ENCODE measurements at places on chromosomes 6 and 20.
A peak's percentile ranks its signal among the peaks of the same experiment; 100 is the strongest.

DNA sequence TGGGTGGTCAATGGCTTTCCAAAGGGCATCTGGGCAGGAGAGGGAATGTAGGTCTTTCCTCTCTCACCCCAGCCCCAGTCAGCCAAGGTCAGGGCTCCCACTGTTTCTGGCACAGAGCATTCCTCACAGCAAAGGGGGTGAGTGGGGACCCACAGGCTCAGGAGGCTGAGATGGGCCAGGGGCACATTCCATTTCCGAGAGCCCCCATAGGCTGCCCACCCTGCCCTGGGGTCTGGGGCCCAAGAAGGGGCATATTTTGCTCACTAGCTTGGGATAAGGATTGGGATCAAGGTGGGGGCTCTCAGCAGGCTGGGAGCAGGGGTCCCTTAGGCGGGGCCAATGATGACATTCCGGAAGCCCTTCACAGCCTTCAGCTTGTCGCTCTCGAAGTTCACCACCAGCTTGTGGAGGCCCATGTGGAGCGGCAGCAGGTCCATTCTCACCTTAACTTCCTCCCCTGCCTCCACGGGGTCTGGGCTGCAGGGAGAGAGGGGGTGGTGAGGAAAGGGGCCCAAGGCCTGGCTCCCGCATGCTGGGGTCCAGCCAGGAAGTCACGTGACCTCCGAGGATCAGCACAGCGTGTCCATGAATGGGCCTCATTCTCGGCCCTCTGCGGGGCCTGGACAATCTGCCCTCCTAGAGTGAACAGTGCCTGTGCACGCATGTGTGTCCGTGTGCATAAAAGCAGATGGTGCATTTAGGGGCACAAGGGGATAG lies 35.0 kb downstream of the TGM2 start:
- DNase-seq, result no peak

DNA sequence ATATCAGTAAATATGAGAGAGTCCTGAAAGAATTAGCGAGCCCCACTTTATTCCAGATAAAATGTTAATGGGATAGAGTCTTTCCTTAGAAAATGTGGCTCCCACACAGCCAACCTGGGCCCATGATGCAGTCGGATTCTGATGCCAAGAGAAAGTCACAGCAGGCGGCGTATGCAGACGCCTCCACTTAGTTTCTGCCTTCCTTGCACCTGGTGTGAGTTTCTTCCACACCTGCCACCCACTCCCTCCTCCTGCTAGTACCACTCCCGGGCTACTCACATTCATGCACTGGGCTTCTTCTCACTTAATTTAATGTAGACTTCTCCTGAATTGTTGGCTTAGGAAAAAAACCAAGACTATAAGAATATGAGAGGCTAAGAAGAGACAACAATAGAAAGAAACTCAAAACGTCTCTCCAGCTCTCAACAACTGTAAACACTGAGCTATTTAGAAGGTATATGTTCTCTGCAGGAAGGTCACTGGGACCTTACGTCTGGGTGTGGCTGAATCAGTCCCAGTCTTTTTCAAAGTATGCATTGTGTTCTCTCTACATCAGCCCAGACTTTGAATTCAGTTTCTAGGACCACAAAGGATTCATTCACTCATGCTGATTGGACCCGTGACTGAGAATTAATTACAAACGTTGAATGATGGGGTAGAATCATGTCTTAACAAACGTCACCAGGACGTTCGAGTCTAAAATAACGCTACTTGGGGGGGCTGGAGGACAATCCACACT lies 70.4 kb downstream of the GCNT2 start:
- no peak for DNase-seq

- DNase-seq, result no peak
Observed at GRCh38 chr6:128070406-128070805, 169.5 kb upstream of the THEMIS start.

GRCh38 chr6:164290101-164290500 lies 875.6 kb downstream of the QKI start:
- DNase-seq, result no peak

DNA sequence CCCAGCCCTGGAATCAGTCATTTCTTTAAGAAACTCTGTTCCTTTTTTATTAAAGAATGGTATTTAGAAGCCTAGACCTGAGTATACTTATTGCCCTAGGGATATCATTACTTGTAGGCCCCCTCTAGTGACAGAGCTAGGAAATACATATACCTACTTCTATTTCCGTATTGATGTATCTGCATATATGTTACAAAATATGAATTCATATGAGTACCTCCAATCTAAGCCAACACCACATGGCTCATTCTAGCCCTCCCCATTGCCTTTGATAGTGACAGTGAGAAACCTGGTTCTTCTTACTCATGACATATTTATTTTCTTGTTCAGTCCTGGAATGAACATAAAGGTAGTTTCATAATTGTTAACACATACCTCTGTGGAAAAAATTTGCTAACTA lies 137.2 kb downstream of the FARS2 start:
- DNase-seq, result peak; percentile 3

GRCh38 chr6:116877743-116878142 lies 701 bp downstream of the RFX6 start:
- DNase-seq, result no peak

DNA sequence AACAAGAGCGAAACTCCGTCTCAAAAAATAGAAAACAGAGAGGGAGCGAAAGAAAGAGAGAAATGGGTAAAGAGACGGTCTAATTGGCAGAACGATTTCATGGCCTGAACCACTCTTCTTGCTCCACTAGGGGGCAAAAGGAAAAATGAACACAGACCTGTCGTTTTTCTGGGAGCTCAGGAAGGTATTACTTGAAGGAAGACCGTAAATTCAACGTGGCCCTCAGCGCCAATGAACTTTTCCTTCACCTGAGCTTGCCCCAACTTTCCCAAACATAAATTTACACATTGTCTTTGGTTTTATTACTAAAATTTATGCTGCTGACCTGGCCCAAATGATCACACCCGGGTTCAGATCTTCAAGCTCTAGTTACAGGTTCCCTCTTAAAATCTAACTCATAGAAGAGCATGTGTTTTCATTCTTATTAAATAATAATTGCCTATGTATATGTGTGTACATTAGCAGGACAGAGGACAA lies 67.3 kb downstream of the ATP9A start:
- DNase-seq, result no peak

DNA sequence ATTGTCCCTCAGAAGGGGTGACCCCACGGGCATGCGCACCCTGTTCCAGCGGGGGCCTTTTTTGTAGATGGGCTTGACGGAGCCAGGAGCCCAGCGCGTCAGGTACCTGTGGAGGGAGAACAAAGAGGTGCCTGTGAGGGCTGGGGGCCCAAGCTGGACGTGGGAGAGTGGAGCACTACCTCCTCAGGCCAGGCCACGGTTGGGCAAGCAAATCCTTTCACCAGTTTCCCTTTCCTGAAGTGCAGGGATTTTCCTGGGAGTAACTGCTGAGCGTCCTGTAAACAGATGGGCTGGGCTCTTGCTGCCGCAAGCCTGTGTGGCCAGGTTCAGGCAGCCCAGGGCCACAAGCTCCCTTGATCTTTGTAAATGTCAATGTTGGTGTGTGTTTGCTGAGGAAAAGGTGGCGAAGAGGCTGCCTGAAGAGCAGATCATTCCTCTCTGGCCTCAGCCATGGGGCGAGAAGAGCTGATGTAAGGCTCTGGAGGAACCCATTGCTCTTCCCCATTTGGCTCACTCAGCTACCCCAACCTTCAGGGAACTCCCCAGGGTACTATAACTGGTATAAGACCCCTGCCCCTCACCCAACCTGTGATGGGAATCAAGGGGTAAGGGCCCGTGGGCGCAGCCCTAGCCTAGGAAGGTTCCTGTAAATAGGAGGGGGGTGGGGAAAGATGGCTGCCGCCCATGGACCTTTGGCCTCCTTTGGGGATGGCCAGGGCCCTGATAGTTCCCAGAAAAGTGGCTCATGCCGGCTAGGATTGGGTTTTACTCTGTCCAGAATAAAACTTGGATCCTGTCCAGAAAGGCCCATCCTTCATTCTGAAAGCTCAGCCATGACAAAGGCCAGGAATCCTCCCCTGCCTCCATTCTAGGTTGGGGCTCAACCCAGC lies 15.5 kb downstream of the MRPS18A start:
- DNase-seq, result no peak

DNA sequence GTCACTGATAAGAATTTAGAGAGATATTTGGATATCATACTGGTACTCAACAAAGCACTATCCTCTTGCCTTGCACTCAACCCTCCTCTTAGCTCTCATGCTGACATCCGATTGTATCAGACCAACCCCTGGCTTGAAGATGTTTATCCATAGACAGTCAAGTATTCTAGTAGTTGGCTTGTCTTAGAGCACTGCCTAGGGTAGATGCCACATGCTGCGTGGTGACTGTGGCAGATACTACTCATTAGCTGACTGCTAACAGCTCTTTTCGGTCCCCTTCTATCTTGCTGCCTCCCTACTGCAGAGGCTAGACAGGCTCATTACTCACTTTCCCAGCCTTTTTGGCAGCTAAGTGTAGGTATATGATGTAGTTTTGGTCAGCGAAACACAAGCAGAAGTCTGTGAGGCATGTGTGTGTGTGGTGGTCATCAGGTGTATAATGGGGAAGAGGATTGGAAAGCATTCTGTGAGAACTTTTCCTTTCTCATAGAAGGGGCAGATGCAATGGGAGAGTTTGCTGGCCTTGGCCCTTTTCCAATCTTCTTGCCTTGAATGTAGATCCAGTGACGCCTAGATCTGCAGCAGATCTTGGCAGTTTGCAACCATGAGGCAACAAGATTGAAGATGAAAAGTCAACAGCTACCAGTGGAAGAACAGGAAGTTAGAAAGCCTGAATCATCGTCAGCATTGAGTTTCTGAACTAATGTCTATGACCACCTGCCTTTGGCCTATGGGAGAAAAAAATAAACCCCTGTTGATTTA lies 4.4 kb upstream of the IFNGR1 start:
- no peak for DNase-seq

- no peak for DNase-seq
Observed at GRCh38 chr6:158226655-158227512, 58.7 kb downstream of the GTF2H5 start.

DNA sequence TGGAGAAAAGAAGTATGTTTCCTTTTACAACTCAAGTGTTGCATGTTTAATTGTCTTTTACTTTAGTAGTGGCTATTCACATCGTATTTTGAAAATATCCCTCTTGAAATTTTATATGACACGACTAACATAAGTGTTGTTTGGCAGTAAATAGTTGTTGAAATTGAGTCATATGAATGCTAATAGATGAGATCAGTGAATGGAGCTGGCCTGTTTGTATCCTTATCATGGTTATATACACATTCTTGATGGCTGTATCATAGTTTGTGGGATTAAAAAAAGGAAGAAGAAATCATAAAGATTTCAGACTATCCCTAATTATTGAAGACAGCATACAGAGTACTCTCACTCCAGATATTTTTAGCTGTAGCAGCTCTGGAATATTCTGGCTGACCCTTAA lies 8.2 kb upstream of the RAE1 start:
- no peak for DNase-seq

- no peak for DNase-seq
Observed at GRCh38 chr6:3407840-3408239, 49.0 kb downstream of the SLC22A23 start.

DNA sequence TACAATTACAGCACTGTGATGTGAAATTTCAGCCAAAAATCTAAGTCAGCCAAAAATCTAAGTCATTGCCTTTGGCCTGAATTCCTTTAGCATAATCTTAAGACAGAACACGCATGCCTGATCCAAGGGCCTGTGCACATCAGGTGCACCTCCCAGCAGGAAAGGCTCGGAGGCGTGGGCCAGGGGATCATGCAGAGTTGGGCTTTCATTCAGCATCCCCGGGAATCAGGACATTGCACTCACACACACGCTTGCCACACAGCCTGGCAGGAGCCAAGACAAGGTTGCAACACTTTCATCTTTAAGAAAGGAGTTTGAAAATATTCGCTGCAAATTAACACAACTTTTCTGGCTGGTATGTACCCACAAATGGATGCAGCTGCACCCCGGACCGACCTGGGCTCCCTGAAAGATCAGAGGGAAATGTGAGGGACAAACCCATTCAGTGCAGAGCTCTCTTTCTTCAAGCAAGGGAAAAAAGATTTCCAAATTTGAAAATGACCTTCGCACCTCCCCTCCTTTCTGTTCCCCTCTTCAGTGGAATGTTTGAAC lies 48.8 kb downstream of the ERMARD start:
- DNase-seq, result no peak

GRCh38 chr6:135748189-135748588 lies 103.3 kb upstream of the PDE7B start:
- DNase-seq, result no peak

- no peak for DNase-seq
Observed at GRCh38 chr6:31401403-31401802, 2.0 kb upstream of the MICA start.

DNA sequence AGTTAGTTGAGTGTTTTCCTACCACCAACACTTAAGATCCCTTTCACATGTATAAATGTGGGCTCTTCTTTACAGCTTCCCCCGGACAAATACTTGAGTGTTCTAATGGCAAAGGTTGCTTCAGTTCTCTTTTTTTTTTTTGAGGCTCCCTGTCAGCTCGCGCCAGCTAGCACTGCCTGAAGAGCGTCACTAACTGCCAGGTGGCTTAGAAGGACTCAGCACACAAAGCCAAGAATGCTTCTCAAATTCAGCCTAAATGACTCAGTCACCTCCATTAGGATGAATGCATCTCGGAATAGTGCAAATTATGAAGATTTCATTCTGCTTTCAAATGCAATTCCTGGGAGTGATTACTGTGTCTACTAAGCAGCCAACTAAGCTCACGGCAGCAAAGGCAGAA lies 150.7 kb upstream of the BTBD3 start:
- DNase-seq, result no peak

GRCh38 chr6:117547688-117548621 lies 54.4 kb downstream of the GOPC start:
- DNase-seq, result peak; percentile 59

GRCh38 chr20:15756754-15757115 lies 816.5 kb downstream of the KIF16B start:
- DNase-seq, result no peak

DNA sequence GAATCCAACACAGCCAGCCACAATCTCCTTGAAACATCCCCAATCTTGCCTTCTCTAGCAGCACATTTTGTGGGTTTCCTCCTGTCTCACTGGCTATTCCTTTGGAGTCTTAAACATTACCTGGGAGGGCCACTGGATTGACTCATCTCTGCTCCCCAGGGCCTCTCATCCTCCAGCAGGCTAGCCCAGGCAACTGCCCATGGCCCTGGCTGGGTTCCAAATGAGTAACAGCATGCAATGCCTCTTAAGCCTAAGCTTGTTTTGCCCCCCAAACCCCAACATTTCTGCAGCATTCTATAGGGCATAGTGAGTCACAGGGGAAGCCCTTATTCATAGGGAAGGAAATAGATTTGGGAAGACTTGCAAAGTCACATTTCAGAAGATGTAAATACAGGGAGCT lies 204.9 kb downstream of the FOXA2 start:
- no peak for DNase-seq

DNA sequence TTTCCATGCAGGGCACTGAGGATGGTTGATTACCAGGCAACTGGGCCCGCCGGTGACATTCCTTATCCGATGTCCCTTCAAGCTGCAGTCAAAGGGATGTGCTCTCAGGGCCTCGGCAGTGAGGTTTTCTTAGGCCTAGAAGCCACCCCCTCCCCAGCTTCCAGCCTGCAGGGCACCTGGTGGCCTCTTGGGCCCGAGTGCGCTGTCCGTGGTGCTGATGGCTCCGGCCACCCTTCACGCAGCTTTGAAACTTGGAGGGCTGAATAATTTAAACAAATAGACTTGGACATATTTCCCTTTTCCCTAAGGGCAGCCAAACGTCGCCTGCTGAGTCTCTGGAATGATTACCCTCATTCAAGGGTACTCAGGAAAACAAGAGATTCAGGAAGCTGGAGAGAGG lies 8.9 kb upstream of the MLN start:
- peak; percentile 34 for DNase-seq

GRCh38 chr20:63572788-63573646 lies 1.0 kb downstream of the HELZ2 start:
- DNase-seq, result no peak

- no peak for DNase-seq
Observed at GRCh38 chr20:20373091-20373571, 5.2 kb downstream of the INSM1 start.

Data from activated naive CD8-positive, alpha-beta T cell treated with anti-CD3 and anti-CD28 coated beads for 36 hours (primary cell).